ENCODE measurements at places on chromosomes 7 and 10.

GRCh38 chr7:35758421-35758820, 42.4 kb upstream of the SEPTIN7 start:
- no peak for DNase-seq

- DNase-seq: no peak
These were observed 869.8 kb downstream of the LRMDA start for GRCh38 chr10:76301211-76301610.

GRCh38 chr7:140232957-140233917, 56.5 kb upstream of the KDM7A start:
- DNase-seq: no peak

DNA sequence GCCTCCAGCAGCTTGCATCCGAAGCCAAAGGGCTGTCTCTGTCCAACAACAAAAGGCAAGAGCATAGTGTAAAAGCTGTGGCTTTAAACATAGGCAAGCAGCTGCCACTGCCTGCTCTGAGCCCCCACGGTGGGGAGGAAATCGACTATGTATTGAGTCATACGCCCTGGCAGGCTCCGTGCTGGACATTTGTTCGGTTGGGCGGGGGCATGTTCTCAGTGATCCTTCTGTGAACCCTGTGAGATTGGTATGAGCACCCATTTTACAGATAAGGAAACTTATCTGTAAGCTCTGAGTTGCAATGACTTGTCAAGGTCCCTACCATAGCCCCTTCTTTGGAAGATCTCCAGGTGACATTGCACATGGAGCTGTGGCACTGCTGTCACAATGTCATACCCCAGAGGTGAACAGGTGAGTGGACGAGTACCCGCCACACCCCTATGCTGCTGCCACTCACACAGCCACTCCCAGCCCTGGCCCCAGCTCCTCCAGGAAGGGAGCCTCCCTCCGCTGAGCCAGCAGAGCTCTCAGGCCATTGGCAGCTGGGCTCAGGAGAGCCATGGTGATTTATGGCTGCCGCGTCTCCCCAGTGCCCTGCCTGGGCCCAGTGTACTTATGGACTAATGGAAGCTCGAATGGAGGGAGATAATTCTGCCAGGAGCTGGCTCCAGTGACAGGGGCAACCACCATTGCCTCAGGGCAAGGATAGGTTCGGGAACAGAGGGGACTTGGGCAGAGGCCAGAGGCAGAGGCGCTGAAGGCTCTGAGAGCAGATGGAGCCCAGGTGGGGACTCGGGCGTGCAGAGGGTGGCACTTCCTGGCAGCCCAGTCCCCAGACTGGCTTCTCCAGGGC, 43.7 kb downstream of the UNC5B start:
- no peak for DNase-seq

GRCh38 chr7:75565132-75565837, 73.2 kb downstream of the SPDYE5 start:
- no peak for DNase-seq

- no peak for DNase-seq
These were observed 854.2 kb upstream of the AUTS2 start for GRCh38 chr7:68744036-68744435.

DNA sequence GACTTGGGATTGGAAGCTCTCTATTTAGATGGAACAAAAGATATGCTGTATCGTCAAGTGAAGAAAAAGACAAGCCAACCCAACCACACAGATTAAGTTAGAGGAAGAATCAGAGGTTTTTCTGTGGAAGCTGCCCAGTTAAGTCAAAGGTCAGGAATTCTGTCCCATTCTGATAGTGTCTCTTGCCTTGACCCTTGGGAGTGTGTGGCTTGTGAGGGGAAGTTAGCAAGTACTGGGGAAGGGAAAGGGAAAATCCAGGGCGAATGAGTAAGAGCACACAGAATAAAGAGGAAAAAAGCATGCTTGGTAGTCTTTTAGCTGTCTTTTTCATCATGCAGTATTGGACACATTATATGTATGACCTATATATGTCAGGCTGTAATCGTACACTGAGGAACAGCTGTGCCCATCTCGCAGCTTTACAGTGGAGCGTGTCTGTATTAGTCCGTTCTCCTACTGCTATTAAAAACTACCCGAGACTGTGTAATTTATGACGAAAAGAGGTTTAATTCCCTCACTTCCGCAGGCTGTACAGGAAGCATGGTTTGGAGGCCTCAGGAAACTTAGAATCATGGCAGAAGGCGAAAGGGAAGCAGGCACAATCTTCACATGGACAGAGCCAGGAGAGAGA, 197.2 kb downstream of the GALNT17 start:
- DNase-seq: no peak

DNA sequence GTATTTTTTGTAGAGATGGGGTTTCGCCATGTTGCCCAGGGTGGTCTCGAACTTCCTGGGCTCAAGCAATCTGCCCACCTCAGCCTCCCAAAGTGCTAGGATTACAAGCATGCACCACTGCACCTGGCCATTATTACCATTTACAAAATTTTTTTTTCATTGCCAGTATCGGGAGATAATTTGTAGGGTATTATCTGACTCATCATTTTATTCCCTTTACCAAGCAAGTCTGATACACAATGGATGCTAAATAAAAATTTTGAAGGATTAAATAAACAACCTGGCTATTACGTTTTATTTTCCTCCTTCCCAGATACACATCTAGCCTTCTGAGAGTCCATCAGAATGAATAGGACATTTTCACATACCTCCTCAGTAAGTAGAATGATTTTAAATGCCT, 38.1 kb upstream of the CPN1 start:
- DNase-seq: no peak

DNA sequence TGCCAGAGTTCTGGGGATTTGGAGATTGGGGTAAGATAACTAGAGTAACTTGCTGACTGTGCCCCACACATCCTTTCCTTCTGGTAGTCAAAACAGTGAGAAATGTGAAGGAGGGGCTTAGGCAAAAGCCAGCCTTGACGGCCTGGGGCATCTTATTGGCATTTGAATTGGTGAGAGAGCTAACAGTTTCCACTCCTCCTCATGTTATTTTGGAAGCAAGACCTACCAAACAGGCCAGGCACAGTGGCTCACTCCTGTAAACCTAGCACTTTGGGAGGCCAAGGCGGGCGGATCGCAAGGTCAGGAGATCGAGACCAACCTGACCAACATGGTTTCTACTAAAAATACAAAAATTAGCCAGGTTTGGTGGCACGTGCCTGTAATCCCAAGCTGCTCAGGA, 596.6 kb downstream of the GRM8 start:
- no peak for DNase-seq

GRCh38 chr10:6120691-6121090, 31.9 kb downstream of the RBM17 start:
- no peak for DNase-seq

DNA sequence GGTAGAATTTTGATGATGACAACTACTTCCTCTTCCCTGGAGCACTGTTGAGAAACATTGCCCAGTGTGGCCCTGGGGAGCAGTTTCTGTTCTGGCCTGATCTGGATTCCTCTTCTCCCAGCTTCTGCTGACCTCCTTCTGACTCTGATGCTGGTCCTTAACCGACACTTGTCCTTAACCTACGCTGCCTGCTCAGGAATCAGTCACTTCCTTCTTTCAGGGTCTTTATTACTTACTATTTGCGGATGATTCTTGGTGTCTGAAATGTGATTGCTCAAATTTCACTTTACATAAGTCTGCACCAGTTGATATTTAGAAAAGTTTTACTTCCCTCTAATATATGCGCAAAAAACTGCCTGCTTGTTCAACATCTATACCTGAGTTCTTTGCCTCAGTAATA, 164.1 kb downstream of the PTEN start:
- DNase-seq: no peak

DNA sequence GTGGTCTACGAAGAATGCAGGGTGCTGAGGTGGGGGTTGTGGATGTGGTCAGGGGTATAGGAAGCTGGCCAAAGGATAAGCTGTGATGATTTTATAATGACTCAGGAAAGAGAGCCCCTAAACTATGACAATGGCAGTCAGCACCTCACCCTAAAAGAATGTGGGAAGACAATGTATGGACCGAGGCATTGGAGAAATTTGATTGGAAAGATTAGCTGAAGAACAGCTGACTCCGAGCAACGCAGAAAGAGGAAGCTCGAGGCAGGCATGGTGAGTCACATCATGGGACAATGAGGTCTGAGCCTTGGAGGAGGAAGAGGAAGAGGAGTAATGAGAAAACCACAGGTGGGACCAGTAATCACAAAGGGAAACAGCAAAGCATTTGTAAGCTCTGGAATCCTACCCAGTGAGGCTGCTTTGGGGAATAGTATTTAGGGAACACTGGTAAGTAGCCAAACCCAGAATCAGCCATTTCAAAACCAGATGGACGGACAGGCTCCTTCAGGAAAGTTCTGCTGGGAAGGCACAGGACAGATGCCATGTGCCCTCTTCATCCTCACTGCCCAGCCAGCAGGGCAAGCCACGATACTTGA, 295.4 kb downstream of the PRPF18 start:
- no peak for DNase-seq

GRCh38 chr10:69952821-69953221, 99.8 kb upstream of the MACROH2A2 start:
- no peak for DNase-seq

GRCh38 chr10:30114881-30115625, 55.7 kb upstream of the JCAD start:
- DNase-seq: no peak

DNA sequence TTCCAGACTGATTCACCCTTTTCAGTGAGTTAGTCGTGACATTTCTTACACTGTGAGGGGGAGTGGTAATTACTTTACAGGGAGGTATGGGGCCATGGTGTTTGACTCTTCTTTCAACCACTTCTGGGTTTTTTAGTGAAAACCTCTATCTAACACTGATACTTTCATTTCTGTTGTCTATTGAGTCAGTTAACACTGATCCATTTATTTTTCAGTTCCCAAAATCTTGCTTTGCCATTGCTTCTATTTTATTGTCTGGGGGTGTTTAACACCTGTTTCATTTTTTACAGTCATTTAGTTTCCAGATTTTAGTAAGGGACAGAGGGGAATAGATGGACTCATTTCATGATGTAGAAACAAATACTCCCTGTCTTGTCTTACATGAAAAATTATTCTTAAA, 61.5 kb downstream of the HELLS start:
- no peak for DNase-seq

DNA sequence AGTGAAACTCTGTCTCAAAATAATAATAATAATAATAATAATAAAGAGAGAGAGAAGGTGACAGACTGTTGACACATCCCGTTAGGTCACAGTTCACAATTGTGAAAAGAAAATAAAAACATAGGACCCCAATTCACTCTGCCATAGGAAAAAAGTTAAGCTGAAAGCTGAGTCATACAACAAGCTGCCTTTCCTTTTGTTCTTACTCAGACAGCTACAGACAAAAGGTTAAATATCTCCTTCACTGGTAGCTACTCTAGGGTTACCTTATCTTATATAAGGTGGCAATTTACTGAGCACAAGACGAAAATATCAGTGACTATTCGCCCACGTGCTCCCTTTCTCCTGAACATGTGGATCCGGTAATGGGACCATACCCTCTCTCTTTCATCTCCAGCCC, 17.5 kb downstream of the TUBAL3 start:
- DNase-seq: no peak

- DNase-seq: no peak
These were observed 19.8 kb upstream of the TSPAN12 start for GRCh38 chr7:120877701-120878100.

DNA sequence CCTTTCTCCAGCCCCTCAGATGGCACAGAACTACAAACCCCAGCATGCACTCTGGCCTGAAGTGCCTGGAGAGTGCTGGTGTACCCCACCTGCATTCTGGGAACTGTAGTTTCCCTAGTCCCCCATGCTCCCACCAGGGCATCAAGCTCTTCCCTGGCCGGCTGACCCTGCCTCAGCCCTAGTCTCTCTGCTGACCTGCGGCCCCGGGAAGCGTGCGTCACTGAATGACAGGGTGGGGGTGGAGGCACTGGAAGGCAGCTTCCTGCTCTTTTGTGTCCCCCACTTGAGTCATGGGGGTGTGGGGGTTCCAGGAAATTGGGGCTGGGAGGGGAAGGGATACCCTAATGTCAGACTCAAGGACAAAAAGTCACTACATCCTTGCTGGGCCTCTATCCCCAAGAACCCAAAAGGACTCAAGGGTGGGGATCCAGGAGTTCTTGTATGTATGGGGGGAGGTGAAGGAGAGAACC, 2.1 kb downstream of the NOS3 start:
- no peak for DNase-seq

GRCh38 chr7:142030294-142030693, 34.6 kb downstream of the MGAM start:
- no peak for DNase-seq

GRCh38 chr10:88428442-88428841, 154.7 kb downstream of the RNLS start:
- no peak for DNase-seq

- no peak for DNase-seq
These were observed 13.3 kb upstream of the RAB18 start for GRCh38 chr10:27490807-27491206.

- no peak for DNase-seq
These were observed 94.6 kb downstream of the ANLN start for GRCh38 chr7:36484265-36484664.

- peak; percentile 22 for DNase-seq
These were observed 69.7 kb upstream of the STK17A start for GRCh38 chr7:43513251-43513650.

DNA sequence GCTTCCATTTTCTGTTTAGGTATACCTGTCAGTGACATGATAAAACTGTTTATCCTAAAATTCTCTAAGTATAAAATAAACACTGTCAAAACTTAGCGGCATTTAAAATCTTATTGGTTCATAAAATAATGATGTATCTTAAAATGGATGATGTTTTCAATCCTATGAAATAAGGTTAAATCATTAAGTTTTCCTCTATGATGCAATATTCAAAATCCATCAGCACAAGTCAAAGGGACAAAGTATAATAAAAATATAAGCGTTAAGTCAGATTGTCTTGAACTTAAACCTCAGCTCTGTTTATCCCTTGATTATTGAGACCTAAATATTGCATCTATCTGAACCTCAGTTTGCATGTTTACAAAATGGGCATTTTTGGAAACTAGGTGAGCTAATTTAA, 46.6 kb upstream of the NCAPG2 start:
- DNase-seq: no peak

DNA sequence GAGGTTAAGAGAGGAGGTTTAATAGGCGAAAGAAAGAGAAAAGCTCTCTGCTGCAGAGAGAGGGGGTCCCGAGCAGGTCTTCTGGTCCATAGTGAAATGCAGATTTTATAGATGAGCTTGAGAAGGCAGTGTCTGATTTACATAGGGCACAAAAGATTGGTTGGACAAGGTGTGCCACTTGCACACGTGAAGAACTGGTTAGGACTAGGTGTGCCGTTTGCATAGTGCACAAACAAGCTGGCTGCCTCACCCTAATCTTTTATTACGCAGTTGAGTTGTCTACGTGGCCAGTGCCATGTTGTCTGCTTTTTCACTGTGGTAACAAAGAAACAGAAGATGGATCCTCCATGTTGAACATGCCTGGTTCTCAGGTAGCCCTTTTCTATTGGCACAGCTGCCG, 82.6 kb downstream of the AMPH start:
- DNase-seq: no peak

DNA sequence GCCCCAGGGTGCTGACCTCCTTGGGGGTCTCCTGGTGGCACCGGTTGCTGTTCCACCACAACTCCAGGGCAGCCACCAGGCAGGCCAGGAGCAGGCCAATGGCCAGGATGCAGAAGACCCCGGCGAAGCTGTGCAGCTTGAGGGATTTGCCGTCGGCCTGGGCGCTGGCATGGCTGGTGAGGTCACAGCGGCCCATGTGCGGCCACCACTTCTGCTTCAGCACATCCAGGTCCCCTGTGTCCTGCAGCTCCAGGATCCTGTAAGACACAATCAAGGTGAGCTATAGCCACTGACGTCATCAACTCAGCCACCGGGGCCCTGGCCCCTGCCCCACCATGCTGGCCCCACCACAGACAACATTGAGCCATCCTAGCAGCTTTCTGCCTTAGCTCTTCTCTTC, 753.2 kb downstream of the GRID1 start:
- no peak for DNase-seq

GRCh38 chr7:106957766-106958165, 86.7 kb upstream of the PRKAR2B start:
- DNase-seq: no peak

All from anterior cingulate cortex (tissue), 58 donors.